RWPE1 (cell line): ENCODE measurements at places on chromosomes 16 and 17.

- DNase-seq = no peak
Measured at GRCh38 chr17:50035421-50035879, 20.5 kb upstream of the ITGA3 start.

DNA sequence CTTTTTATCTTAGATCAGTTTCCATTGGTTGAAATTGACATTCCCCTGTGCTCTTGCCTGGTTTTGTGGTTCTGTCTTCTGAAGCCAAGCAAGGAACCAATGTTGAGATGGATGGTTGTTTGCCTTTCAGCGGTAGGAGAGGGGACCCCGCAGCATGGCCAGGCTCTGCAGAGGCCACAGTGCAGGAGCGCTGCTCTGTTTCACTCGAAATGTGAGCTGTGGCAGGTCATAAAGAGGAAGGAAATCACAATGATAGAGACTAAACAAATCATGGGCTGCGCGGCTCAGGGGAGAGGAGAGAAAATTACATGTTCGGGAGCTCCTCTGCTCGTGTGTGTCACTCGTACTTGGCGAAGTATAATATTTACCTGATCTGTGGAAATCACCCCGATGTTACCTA is 148.2 kb downstream of the SNX29 start:
- no peak for DNase-seq

- DNase-seq = no peak
Measured at GRCh38 chr17:33896263-33896662, 358.8 kb upstream of the CCL2 start.

DNA sequence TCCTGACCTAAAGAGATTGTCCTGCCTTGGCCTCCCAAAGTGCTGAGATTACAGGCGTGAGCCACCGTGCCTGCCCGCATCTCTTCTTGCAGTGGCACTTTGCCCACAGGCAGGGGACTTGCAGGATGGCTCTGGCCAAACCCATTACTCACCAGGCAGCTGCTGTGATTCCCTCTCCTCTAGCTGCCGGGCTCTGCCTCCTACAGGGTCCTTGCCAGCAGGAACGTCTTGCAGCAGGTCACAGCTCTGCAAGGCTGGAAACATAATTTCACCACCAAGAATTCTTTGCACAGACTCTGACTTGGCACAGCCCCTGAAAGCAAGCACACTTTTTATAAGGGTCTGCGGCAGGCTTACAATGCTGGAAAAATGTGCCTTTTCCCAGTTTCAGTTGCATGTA is 20.3 kb downstream of the COX4I1 start:
- no peak for DNase-seq

GRCh38 chr17:77675816-77676215 is 282.7 kb upstream of the TNRC6C start:
- DNase-seq = no peak

- no peak for DNase-seq
Measured at GRCh38 chr17:41223821-41224220, 2.6 kb upstream of the KRTAP9-2 start.

DNA sequence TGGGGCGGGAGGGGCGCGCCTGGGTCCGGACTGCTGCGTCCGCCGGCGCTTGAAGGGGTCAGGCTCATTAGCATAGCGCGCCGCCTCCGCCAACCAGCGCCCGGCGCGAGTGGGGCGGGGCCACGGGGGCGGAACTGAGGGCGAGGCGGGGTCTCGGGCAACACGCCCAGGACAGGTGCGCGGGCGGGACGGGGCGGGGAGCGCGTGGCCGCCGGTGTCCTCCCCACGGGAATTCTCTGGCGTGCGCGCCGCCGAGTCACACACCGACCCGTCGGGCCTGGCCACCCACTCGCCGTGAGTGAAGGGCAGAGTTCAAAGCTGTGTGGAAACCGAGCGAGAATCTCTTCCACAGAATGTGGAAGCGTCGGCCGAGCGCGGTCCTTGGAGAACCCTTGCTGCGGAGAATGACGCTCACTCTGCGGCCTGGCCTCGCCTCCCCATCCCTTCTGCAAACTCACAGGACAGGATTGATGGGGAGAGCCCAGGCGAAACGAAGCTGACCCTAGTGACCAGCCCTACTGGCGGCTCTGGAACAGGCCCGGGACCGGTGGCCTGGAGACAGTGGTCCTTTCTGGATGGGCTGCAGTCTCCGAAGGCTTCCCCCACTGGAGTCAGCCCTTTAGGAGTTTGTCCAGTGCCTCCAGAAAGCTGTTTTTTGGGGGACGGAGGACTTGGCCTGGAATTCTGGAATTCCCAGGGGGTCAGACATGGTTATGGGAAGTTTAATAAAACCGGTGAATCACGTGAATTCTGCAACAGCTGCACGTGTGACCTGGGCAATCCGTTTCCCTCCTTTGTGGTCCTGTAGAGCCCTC is at the start of gene SNAI3:
Gene SNAI3, minus strand, starts transcription at position 69 of the 815 bp plus-strand sequence. CDS start 101 bp downstream, outside the sequence.
- peak; percentile 88 for DNase-seq

DNA sequence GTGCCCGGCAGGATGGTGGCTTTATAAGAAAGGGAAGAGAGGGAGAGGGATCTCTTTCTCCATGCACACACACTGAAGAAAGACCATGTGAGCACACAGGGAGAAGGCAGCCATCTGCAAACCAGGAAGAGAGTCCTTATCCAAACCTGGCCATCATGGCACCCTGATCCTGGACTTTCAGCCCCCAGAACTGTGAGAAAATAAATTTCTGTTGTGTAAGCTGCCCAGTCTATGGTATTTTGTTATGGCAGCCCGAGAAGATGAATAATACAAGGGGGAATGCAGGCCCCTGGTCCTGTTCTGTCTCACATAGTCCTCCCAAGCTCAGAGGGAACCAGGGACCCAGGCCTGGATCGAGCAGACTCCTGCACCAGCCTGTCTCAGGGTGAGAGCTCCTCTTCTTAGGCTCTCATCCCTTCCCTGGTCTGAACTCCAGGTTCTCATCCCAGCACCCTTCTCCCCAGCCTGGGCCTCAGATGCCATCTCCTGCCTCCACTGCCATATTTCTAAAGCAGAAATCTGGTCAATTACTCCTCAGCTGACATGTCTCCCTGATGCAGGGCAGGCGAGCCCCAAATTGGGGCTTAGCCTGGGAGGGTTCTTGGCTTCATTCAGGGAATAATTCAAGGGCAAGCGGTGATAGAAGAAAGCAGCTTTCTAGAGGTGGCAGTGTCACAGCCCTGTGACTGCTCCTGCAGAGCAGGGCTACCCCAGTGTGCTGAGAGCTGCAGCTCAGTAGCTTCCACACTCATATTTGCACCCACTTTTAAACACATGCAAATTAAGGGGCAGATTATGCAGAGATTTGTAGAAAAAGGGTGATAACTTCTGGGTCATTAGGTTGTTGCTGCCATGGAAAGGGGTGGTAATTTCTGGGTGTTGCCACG is 28.8 kb downstream of the IGFBP4 start:
- no peak for DNase-seq

GRCh38 chr17:74917430-74917829 is 5.6 kb downstream of the USH1G start:
- no peak for DNase-seq

DNA sequence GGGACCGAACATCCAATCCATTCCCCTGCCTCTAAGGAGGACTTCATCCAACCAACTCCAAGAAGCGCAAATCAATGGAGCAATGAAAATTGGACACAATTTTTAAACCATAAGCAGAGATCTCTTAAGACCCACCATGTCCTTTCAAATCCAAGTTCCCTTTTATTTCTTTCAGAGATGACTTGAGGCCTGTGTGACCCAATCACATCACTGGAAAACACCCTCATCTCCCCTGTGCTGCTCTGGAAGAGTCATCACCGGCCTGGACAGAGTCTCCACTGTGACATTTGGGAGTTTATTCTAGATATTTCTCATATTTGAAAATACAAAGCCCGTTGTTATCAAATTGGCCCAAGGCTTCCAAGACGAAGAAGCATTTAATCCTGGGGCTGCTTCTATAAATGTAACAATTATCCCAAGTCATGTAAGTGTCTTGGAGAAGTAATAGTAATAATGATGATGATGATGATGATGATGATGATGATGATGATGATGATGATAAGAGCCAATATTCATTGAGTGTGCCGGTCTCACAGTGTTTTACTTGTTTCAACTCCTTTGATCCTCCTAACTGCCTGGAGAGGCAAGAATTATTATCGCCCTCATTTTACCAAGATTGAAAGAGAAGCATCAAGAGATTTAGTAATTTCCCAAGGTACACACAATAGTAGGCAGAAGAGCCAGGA is 72.1 kb downstream of the COPRS start:
- no peak for DNase-seq

DNA sequence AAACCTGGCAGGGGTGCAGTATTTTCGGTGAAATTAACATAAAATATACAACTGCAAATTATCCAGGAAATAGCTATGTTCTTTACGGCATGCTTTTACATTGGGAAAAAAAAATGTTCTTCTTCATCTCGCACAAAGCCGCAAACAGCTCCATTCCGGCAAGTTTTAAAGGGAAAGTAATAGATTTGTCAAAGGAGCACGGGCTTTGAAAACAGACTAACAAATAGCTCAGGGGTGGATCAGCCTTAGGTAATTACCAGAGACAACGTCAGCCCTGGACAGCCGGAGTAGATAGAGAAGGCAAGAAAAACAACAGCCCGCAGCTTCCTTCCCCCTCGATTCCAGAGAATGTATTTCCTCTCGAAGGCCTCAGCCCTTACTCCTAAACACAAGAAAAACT is 222.5 kb downstream of the C16orf78 start:
- DNase-seq = no peak

DNA sequence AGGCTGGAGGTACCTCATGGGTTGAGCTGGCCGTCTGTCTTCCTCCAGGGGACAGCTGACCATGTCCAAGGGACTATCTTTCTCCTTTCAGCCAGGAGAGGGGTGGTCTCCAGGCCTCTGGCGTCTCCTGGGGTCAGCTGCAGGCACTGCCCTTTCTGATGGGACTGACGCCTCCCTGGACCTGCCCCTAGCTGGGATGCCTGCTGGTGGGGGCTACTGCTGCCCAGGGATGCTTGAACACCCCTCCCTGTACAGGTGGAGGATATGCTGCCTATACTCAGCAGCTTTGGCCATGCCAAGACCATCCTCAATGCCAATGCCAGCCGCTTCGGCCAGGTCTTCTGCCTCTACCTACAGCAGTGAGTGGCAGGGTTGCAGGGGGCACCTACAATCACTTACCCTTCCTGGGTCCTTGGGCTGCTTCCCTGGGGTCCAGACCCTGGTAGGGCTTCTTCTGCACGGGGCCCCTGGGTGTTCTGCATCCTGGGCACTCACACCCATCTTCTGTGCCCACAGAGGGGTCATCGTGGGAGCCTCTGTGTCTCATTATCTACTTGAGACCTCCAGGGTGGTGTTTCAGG is 4.2 kb downstream of the MYO15B start:
- DNase-seq = no peak

- DNase-seq = no peak
Measured at GRCh38 chr17:47697906-47698711, 4.1 kb downstream of the TBKBP1 start.

GRCh38 chr16:85360323-85361277 is 248.3 kb upstream of the CIBAR2 start:
- peak; percentile 84 for DNase-seq

DNA sequence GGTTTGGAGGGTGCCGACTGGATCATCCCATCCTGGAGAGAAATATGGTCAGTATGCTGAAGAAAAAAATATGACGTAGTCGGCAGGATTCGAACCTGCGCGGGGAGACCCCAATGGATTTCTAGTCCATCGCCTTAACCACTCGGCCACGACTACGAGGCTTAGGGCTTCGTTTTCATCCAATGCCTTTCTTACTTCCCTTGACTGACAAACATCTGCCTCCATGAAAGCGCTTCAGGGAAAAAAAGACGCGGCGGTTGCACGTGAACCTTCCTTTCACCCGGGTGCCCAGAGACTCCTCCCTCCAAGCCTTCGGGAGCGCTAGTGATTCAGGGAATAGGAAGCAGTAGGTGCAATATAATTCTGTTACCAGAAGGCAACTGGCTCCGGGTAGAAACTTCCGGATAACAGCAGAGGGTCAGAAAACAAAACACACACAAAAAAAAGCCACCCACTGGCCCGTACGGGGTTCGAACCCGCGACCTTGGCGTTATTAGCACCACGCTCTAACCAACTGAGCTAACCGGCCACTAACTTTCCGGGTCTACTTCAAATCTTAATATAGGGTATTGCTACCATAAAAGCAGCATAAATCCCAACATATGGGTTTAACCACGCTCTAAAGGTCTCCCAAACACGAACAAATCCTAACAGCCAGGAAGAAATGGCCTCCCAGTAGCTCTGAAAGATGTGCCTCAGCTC is 16.3 kb upstream of the AURKB start:
- peak; percentile 57 for DNase-seq

- no peak for DNase-seq
Measured at GRCh38 chr17:78996781-78997201, 12.8 kb downstream of the CANT1 start.

DNA sequence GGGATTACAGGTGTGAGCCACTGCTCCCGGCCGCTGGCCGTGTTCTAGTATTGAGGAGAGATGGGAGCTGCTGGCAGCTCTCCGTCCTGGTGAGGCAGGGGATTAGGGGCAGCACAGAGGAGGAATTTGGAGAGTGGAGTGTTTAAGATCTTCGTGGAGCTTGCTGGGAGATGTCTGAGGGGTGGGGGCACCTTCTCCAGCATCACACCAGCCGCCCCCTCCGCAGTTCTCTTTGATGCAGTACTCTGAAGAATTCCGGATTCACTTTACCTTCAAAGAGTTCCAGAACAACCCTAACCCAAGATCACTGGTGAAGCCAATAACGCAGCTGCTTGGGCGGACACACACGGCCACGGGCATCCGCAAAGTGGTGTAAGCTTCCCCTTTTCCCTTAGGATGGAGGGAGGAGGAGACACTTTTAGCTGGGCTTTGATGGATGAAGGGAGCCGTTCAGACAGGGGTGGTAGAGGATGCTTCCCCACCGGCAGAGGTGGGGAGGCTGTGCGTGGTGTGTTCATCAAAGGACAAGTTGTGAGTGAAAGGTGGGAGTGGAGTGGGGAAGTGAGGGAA is 11.9 kb downstream of the ITGAM start:
- no peak for DNase-seq

GRCh38 chr16:4763791-4764190 is 3.2 kb downstream of the ZNF500 start:
- DNase-seq = no peak

DNA sequence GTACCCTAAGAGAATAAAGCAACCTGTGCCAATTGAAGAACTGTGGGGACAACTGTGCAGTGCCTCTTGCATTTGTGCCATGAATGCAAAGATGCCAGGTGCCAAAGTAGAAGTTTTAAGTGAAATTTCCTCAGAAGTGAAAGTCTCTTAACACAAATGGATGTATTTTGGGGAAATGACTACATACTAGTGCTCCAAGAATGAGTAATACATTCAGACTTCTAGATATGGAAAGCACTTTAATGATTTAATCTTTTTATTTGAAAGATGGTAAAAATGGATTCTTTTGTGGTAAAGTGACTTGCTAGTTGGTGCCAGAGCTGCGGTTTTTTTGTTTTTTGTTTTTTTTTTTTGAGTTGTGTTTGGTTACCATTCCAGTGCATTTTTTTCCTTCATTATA is 15.0 kb downstream of the UTP18 start:
- DNase-seq = no peak

GRCh38 chr17:28763804-28764266 is 20.0 kb downstream of the TRAF4 start:
- DNase-seq = peak; percentile 61

- DNase-seq = no peak
Measured at GRCh38 chr17:12769981-12770380, 19.3 kb upstream of the ARHGAP44 start.

GRCh38 chr16:78984887-78985464 is 615.6 kb downstream of the MAF start:
- no peak for DNase-seq
